HEK293T (cell line): ENCODE measurements at places on chromosomes 2 and 18.

- no peak for DNase-seq
Measured at GRCh38 chr2:8661736-8662135, 20.1 kb upstream of the ID2 start.

GRCh38 chr2:239361311-239361642 is 39.5 kb downstream of the HDAC4 start:
- DNase-seq, result no peak

DNA sequence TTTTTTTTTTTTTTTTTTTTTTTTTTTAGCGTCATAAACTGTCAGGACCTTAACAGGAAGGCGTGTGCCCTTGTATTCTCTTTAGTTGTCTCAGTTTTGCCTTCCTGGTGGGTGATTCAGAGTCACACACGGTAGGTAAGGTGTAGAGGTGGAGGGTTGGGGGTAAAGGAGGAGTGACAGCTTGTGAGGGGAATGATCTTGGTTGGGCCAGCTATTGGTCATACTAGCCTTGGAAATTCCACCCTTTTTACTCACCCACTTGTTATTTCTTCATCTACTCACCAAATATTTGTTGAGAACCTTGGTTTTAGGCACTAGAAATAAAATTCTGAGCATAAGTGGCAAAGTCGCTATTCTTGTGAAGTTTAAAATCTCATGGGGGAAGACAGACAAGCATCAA is 22.2 kb downstream of the SMIM21 start:
- no peak for DNase-seq

GRCh38 chr2:36287363-36288275 is 68.0 kb upstream of the CRIM1 start:
- DNase-seq, result no peak

DNA sequence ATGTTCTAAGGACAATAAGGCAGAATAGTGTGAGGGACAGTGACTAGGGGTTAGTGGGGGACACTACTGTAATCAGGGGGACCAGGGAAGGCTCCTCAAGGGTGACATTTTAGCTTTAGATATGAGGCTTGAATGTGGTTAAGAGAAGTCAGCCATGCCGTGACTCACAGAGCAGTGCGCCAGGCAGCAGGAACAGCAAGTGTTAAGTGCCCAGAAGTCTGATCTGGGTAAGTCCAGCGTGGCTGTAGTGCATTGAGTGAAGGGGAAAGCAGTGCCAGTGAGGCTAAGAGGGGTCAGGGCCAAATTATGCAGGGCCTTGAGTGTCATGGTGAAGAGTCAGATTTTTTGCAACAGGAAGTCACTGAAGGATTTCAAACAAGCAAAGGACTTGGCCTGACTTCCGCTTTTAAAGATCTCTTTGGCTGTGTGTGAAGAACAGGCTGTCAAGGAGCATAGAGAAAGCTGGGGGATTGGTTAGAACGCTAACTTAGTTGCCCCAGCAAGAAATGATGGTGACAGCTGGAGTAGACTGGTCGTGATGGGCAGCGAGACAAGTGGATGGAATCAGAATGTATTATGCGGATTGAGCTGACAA is 151.5 kb downstream of the MSH2 start:
- no peak for DNase-seq

DNA sequence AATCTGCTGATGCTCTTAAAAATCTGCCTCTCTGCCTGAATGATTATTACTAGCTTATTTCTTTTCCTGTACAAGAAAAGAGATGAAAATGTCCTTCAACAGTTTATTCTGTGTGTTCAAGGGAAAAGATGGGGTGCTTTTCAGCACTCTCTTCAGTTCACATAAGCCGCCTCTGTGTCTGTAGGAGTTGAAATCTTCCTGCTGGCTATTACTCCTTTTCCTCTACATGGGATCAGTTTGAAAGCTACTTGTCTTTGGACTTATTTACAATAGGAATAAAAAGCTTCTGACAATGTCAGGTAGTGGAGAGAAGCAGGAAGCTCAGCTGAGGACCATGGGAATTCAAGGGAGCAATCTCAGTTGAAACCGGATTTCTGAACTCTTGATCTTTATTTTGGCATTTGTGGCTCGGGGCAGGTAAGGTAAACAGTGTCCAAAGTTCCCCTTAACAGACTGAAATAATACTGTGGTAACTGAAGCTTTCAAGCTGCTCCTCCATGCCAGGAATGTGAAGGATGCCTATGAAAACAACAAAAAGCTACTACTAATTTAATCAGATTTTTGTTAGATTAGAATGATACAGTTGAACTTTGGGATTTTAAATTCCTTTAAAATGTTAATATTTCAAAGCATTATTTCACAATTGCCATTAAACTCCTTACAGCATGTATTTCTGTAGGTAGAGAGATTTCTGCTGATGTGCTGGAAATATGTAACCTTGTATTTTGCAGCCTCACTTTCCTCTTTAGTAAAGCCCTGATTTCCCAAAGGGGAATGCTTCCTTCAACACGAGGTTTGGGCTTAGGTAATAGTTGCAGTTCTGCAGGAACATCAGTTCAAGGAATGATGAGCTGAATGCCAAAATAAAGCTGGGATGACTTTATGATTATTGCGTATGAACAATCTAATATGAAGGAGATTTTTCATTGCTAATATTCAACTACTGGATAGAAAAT is 43.6 kb downstream of the MAPRE2 start:
- no peak for DNase-seq

- DNase-seq, result no peak
Measured at GRCh38 chr2:127590386-127591190, 55.1 kb downstream of the MYO7B start.

GRCh38 chr2:20049637-20050036 is 1.8 kb downstream of the LAPTM4A start:
- DNase-seq, result no peak

GRCh38 chr2:118983915-118984314 is 41.9 kb downstream of the MARCO start:
- DNase-seq, result no peak

DNA sequence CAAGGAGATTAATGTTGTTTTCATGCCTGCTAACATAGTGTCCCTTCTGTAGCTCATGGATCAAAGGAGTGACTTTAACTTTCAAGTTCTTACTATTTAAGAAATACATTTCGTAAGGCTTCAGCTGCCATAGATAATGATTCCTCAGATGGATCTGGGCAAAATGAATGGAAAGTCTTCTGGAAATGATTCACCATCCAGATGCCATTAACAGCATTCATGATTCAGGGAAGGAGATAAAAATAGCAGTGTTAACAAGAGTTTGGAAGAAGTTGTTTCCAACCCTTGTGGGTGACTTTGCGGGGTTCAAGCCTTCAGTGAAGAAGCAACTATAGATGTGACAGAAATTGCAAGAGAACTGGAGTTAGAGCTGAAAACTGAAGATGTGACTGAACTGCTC is 17.0 kb downstream of the VRK2 start:
- DNase-seq, result no peak

DNA sequence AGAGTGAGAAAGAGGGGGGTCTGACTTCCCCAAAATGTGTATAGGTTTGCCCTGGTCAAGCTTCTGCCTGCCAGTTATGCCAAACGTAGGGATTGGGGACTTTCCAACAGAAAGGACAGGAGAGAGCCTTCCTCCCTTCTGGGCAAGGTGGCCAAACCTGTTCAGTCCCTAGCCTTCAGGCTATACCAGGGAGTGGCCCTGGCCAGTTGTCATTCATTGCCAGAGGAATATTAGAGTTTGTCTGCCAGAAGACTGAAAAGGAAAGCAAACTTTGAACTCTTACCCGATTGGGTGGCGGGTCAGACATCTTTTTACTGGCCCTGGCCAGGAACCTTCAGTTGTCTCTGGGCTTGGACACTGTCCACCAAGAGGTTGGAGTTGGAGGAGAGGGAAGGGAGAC is 22.1 kb downstream of the RAB3GAP1 start:
- no peak for DNase-seq

GRCh38 chr2:58620093-58620492 is 379.0 kb upstream of the FANCL start:
- no peak for DNase-seq

- DNase-seq, result no peak
Measured at GRCh38 chr2:98548920-98549818, 59.1 kb downstream of the COA5 start.

DNA sequence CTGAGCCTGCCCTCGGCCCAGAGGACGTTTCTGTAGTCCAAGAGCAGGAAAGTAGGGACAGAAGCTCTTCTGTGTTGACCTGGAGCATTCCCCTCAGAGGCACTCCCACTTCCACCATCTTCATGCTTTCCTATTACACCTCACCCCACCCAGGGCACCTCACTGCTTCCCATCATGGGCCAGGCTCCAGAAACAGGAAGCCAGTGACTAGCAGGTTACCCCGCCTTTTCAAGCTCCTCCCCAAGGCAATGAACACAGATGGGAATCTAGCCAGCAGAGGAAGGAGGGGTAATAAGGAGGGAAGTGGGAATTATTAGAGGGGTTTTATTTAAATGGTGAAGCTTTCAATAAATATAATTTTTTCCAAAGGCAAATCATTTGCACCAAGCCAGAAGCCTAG is 308.8 kb upstream of the MGAT5 start:
- no peak for DNase-seq

GRCh38 chr2:31666878-31667277 is 86.1 kb upstream of the SRD5A2 start:
- no peak for DNase-seq

DNA sequence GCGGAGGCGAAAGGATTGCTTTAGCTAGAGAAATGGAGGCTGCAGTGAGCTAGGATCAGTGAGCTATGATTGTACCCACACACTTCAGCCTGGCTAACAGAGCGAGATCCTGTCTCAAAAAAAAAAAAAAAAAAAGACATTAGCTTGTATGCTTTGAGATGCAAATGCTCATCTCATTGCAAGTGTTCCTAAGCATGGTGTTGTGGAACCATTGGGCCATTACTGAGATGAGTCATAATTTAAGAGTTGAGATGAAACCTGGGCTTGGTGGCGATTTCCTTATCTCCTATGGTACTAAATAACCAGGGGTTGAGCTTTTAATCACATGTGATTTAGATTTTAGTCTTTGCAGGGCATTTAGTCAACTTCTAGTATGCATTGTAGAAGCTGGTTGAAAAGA is 2.2 kb downstream of the PLEKHA3 start:
- no peak for DNase-seq

GRCh38 chr2:127632592-127633489 is 13.1 kb upstream of the GPR17 start:
- no peak for DNase-seq

- no peak for DNase-seq
Measured at GRCh38 chr2:241546771-241547498, 11.6 kb upstream of the BOK start.

DNA sequence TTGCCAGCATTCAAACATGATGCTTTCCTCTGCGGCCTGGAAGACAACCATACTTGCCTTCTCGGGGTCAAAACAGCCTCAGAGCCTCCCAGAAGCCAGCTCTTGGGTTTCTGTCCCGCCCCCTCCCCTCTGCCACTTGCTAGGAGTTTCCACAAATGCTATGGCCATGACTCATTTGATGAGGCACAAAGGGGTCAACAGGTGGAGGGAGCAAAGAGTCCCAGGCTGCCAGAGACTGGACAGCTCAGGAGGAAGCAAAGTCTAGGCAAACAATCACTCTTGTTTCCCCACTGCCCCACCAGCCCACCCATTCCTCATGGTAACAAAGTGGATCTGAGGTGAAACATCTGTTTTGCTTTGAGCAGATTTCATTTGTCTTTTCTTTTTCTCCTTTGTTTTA is 551.1 kb downstream of the TNS1 start:
- DNase-seq, result no peak
